Eye (tissue), 1 donor: ENCODE measurements at places on chromosomes 1 and 21.

GRCh38 chr1:5758000-5758858, 234.0 kb downstream of the NPHP4 start:
- DNase-seq: no peak

DNA sequence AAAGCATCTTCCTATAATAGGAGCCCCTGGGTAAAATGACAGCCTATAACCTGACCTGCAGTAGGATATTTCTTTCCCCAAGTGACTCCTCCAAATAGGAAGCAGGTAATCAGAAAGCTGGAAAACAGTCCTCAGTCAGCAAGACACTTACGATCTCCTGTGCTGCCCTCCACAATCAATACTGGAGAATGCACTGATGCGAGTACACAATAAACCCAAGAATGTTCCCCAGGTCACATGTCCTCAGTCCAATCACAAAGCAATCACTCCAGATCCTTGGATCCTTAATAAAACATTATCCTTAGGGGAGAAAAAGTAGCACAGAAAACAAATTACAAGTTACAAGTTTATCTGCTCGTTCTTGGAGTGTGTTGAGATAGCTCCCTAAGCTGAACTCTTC, 233.1 kb downstream of the SLC45A1 start:
- DNase-seq: peak; percentile 79

DNA sequence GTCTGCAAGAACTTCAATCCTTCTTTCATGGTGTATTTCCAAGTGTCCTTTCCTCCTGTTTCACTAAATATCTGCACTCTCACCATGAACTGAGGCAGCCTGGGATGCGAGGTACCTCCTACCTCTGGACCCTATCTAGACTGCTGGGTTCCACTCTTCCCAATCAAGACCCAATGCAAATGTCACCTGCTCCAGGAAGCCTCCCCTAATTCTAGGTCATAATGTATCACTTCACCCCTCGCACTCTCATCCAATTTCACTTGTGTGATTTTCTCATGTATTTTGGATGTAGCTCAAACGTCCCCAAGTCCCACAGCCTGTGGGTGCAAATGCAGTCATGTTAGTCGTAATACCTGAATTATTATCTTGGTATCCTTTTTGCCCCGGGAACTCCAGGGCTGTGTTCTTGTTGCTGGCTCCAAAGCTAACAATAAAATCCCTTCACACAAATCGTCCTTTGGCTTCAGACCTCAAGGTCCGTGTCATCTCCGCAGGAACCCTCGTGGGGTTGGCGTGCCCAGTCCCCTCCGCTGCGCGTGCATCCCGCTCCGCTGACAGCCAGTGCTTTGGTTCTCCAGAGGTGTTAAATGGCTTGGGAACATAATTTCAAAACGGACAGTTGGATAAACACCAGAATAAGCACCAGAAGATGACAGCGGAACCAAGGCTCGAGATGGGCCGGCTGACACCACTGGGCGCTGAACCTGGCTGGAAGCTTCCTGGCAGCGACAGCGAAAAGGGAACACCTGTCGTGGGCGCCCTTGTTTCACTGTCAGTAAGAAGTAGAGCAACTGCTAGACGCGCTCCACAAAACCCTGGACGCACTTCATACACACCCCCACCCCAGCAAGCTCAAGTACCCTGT, 1.0 kb upstream of the BACH1 start:
- DNase-seq: peak; percentile 18

DNA sequence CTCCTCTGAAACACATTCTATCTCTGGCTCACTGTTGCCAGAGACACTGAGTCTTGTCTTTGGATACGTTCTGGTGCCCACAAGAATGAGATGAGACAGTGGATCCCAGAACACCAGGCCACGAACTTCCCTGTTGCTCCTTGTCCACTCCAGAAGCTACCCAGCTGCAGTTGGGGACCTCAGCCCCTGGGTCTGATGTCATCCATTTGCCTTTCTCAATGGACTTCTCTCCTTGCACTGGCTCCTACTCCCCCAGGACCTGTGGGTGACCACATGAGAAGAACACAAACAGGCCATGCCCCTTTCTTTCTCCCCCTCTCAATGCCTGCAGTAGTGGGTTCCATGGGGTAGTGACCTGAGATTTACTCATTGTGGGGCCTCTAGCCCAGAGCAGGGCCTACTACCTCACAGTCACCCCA, 5.9 kb downstream of the NBPF1 start:
- no peak for DNase-seq

DNA sequence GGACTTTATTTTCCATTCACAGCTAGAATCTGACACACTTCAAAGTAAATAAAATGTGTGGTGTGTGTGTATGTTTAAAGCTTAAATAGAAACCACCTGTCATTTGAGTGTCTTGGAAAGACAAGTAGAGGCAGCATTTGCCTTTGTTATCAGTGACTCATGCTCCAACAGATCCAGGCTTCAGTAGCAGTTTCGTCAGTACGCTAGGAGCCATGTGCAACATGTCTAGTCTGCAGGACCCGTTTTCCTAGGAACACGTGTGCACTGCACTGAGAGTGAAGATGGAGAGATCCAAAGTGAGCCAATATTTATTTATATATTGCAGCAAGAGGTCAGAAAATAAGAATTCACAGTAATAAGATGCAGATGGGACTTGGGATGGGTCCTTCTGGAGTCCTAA, 41.8 kb downstream of the SGIP1 start:
- DNase-seq: no peak

DNA sequence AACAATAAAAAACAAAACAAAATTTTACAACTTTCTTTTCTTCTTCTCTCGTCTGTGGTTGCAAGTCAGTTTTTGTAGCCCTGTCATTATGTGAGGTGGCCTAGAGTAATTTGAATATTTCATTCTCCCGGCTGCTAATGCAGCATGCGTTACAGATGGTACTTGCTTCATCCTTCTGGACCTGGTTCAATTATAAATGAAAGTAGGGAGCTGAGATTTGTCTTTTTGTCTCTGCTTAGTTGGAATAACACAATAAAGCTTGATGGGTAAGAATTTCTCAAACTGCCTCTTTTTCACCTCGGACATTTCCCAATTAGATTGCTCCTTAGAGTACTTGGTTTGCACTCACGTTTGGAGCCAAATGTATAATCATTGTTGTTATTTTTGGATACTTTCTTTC, 201.6 kb downstream of the PBX1 start:
- no peak for DNase-seq

DNA sequence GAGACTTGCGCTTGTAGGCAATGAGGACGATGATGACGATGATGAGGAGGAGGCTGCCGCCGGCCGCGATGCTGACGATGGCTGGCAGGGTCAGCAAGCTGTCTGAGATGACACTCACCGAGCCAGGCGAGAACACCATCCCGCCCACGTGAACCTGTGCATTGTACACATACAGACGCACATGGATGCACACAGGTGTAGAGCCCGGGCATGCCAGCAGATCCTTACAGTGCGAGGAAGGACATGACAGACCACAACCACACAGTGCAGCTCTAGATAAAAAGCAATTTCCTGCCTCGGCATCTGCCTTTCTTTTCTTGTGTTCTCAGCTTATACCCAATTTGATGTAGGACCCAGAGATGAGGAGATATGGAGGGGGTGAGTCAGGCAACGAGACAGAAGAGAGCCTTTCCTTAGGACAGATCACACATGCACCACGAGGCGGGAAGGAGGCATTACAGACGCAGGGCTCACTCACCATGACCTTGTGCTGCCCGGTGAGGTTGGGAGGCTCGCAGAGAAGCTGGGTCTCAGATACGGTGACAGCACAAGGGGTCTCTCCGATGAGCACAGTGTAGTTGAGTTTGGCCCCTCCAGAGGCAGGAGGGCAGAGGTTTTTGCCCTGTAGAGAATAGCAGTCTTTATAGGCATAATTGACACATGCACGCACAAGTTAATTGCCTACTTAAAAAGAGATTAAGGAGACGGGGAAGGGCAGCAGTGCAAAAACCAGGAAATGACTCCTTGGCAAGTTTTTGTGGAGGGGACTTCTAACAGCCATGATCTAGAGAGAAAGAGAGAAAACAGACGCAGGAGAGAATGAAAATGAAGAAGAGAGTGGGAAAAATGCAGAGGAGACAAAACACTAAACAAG, 133.9 kb upstream of the CD34 start:
- peak; percentile 30 for DNase-seq

DNA sequence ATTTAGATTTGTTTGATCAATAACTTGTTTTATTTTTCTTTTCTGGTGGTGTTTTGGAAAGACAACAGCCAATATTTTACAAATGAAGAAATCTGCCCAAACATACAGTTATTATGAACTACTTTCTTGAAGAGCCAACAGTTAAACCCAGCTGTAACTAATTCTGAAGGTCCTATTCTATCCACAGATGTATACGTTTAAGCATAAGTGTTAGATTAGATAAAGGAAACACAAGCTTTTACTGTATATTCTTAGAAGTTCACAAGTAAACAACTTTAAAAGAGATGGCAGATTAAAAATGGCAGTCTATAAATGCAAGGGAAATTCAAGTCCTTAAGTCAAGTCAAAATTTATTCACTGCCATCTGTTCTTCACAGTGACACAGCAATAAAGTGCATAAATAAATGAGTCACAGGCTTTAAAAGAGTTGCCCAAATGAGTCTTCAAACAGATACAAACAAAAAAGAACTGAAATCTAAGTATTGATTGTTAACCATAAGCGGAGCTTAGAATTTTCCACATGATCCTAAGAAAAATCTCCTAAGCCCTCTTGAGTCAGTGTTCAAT, 49.9 kb upstream of the KCNH1 start:
- DNase-seq: no peak

GRCh38 chr1:90155721-90156487, 161.0 kb downstream of the ZNF326 start:
- no peak for DNase-seq

GRCh38 chr1:181105134-181106021, 16.9 kb downstream of the IER5 start:
- DNase-seq: peak; percentile 96

- DNase-seq: no peak
These were observed 75.2 kb upstream of the GADD45A start for GRCh38 chr1:67609577-67610341.

DNA sequence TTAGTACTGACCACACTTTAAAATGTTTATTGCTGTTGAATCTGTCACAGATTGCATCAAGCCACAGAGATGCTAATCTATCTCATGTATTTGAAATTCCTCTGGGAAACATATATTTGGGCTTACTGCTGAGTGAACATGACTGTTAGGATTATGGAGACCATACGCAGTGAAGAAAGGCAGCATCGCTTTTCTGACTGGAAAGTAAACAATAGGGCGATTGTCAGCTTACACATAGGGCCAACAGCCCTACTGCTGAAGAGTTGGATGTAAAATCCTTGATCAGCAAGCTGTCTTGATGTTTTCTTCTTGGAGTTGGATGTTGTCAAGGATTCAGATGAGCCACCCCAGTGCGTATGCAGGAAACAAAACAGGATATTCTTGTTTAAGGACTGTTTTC, 368.7 kb upstream of the ADGRL2 start:
- peak; percentile 76 for DNase-seq

DNA sequence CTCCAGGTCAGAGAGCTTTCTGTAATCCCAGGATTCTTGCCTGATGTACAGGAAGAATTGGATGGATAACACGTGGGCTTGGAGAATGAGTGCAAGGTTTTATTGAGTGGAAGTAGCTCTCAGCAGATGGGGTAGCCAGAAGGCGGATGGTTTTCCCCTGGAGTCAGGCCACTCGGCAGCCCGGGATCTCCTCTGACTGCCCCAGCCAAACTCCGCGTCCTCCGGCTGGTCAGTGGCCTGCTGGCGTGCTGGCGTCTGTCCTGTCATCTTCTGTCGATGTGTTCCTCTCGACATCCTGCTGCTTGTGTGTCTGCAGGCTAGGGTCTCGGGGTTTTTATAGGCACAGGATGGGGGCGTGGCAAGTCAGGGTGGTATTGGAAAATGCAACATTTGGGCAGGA, 27.4 kb upstream of the GJA9 start:
- DNase-seq: no peak

GRCh38 chr1:164660412-164660772, 101.4 kb downstream of the PBX1 start:
- DNase-seq: no peak

DNA sequence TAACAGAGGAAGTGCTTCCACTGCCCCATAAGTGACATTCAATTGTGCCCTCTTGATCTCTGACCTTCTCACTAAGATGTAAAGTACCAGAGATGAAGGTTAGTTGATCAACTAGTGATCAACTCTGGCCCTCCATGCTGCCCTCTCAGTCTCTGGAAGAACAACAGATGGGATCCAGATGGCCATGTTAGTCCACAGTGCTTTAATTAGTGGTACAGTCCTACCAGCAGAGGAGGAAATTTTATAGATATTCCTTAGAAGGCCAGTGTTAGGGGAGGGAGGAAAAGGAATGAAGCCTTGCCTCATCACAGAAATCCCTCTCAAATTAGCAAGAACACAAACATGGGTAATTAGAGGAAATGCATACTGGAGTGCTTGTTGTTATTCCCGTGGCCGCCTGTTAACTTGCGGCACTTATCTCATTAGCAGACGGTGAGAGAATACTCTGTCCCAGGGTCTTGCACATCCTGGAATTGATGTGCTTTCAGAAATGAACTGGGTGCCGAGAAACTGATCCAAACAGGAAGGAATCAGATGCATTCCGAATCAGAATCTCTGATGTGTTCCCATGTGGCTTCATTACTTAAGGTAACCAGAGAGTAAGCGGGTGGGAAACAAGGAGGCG, 91.1 kb upstream of the RGS4 start:
- DNase-seq: peak; percentile 25

GRCh38 chr1:107244709-107245500, 104.1 kb downstream of the NTNG1 start:
- DNase-seq: peak; percentile 30

- no peak for DNase-seq
These were observed 37.0 kb upstream of the CAMK1G start for GRCh38 chr1:209546390-209547085.

- DNase-seq: no peak
These were observed 67.4 kb downstream of the ST6GALNAC3 start for GRCh38 chr1:76141929-76142328.

- no peak for DNase-seq
These were observed 154.8 kb upstream of the POU3F1 start for GRCh38 chr1:38201431-38201830.

DNA sequence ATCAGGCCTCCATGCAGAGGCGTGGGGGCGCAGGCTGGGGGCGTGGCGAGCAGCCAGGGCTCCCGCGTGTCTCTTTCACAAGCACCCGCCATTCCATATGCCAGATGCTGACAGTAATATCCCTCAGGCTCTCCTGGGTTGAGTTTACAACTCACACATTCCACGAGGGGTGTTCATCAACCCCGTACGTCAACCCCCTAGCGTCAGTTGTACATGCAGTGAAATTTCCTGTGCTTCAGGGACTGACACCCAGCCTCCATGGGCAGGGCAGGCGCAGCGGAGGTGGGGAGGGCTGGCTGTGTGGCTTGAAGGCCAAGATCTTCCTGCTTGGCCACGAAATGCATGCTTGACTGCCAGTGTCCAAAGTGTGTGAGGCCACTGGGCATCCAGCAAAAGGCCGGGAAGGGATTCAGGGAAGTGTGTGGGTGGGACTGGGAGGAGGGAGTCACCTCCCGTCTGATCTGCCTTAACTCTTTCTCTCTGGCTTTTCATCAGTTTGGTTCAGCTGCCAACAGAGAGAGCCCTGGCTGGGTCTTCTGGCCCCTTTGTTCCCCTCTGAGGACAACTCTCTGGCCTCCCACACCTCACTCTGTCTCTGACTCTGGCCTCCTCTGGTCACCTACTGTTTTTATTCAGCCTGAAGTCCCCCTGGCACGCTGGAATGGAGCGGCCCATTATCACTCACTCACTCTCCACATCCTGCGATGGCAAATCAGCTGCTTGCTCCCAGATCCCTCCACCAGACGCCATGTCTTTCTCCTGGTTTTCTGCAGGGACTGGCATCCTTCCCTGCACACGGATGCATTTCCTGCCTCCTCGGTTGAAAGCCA, 33.8 kb downstream of the CLIC6 start:
- DNase-seq: peak; percentile 26

- no peak for DNase-seq
These were observed 4.8 kb upstream of the TTC4 start for GRCh38 chr1:54710841-54711240.

GRCh38 chr21:39055167-39055767, 128.0 kb downstream of the PSMG1 start:
- no peak for DNase-seq
